ENCODE measurements at places on chromosomes 12 and 14. TPM values are rescaled to one million over a fixed set of nuclear protein-coding genes. Genes with fewer than 3 reads are reported as not detected.

DNA sequence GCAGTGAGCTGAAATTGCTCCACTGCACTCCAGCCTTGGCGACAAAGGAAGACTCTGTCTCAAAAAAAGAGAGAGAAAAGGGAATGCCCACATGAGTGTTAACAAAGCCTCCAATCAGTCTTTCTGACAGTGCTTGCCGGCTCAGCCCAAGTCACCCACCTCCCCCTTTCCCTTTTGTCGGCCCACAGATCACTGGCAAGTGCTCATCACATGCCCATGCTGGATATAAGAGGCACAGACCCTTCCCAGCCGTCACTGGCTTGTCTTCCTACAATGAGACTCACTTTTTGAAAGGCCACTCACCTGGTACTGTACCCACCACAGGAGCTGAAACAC, 70.8 kb downstream of the CCDC88C start:
- no peak for DNase-seq

- no peak for DNase-seq
Observed at GRCh38 chr14:106846218-106846617, 1319.8 kb downstream of the TMEM121 start.

DNA sequence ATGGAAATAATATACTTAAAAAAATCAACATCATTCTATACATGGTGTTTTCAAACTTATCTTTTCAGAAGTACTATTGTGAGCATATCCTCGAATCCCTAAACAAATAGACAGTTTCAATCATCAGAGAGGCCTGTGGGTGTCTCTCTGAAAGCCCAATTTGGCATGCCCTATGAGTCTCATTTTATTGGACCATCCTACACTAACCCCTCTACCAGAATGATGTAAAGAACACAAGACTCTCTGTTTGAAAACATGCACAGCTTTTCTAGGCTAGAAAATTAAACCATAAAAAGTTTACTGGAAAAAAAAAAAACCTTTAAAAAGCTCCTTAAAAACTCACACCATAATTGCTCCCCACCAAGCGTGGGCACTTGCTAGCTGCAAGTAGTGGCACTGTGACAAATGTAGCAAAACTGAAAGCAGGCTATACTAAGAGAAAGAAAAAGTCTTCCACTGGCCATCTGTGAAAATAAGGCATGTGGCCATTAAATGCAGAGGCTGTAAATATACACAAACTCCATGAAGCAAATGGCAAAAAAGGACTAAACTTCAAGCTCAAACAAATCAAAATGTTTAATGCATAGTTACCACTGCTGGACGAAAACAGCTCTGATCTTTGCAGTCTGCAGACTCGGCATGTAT, 394.2 kb downstream of the SOX5 start:
- no peak for DNase-seq

GRCh38 chr12:120235369-120236323, 29.9 kb downstream of the PXN start:
- DNase-seq = peak; percentile 33

- DNase-seq = no peak
Observed at GRCh38 chr14:79543967-79544697, 667.2 kb downstream of the DIO2 start.

DNA sequence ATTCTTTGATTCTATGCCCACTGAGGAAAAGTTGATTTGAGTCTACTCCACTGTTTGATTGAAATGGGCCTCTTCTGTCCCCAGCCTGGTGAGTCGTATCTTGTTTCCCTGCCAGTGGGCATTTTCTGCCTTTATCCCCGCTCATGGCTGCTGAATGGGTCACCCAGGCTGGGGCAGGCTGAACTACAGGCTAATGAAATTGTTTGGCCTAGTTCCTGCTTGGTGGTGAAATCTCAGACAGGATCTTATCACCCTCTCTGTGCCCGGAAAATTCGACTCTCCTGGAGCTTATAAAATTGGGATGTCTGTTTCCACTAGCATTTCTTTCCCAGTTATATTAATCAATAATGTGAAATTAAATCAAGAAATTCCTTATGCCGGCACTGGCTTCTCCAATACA, 65.0 kb downstream of the CHST11 start:
- no peak for DNase-seq

Gene SLC39A2
- not detected for polyA plus RNA-seq

Gene CLEC2A
- polyA plus RNA-seq = not detected
